PC-3 (cell line): ENCODE measurements at places on chromosomes 12 and 14. TPM values are rescaled to one million over a fixed set of nuclear protein-coding genes. Genes with fewer than 3 reads are reported as not detected.

The PKP2 gene
- 12.7 TPM in 2 replicates for total RNA-seq

The TRHDE gene
- 16.5 and 17.7 TPM in 2 replicates for total RNA-seq

DNA sequence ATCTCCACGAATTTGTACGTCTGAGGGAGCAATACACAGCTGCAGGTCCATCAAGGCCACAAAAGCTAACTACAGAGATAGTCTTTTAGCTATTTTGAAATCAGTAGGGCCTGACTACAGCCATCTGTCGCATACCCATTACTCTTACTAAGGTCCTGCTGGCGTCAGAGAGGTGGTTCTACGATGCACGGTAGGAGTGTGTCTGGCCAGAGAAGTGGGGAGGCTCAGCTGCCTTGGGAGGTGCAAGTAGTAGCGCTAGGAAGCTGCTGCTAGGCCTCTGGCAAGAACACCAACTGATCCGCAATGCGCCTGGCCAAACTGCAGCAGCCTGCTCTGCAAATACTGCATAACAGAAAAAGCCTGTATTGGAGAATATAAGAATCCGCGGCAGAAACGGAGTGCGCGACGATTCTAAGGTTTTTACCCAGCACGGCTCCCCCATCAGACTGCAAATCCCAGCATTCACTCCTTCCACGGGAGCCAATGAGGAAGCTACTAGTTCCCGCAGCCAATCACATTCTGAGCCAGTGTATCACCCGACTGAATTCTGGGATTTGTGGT is 743 bp upstream of the CAND1 start:
- peak overlapping the region; percentile 88 for H3K4me3 ChIP-seq
- no peaks in the 10 kb centered on the region for H3K27me3 ChIP-seq
- DNase-seq: peak; percentile 97
- peaks cover 19% of the 10 kb centered on the region for H3K4me1 ChIP-seq

GRCh38 chr12:98733667-98734350 is 88.7 kb downstream of the APAF1 start:
- no peak overlapping the region for H3K27ac ChIP-seq
- H3K4me1 ChIP-seq: peaks cover 17% of the 10 kb centered on the region
- DNase-seq: peak; percentile 26
- H3K36me3 ChIP-seq: no peaks in the 10 kb centered on the region

- no peaks in the 10 kb centered on the region for H3K27me3 ChIP-seq
- no peaks in the 10 kb centered on the region for H3K36me3 ChIP-seq
- H3K4me1 ChIP-seq: no peaks in the 10 kb centered on the region
- H3K4me3 ChIP-seq: no peak overlapping the region
- DNase-seq: no peak
- H3K27ac ChIP-seq: no peak overlapping the region
These were observed 31.7 kb upstream of the INF2 start for GRCh38 chr14:104657563-104658324.

The CISTR gene
- not detected in 2 replicates for total RNA-seq

- no peaks in the 10 kb centered on the region for H3K36me3 ChIP-seq
- no peak for DNase-seq
- H3K27me3 ChIP-seq: peaks cover 44% of the 10 kb centered on the region
- H3K27ac ChIP-seq: no peak overlapping the region
- H3K4me1 ChIP-seq: no peaks in the 10 kb centered on the region
- no peak overlapping the region for H3K4me3 ChIP-seq
These were observed 22.2 kb upstream of the CCND2 start for GRCh38 chr12:4251216-4251891.

DNA sequence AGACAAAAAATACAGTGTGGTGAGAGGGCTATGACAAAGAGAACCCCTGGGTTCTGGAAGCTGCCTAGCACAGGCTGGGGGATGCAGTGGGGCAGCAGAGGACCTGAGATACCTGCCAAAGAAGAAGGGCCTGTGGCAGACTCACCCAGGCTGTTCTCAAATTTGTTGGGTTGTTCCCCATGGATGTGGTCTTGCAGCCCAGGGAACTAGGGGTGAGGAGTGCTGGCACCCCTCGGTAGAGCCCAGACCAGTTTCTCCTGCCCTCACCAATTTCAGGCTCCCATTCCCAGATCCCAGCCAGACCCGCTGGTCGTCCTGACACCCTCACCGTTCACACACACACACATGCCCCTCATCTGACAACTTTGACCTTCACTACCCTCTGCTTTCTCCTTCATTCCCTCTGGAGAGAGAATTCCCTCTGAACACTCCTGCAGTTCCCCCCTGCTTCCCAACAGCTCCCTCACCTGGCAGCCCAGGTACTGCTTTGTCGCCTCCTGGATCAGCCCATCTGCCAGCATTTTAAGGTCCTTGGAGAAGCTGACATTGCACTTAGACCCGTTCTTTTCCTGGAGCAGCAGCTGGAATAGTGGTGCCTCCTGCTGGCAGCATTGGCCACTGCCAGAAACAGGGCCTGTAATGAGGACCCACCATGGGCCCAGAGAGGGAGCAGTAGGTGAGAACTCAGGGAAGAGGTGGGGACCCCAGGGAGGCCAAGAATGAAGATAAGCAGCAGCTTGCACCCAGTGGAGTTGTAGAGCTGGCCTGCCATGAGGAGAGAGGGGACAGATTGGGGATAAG is 5.9 kb upstream of the GDF11 start:
- no peak overlapping the region for H3K4me3 ChIP-seq
- H3K27me3 ChIP-seq: no peaks in the 10 kb centered on the region
- peak; percentile 90 for DNase-seq
- H3K36me3 ChIP-seq: no peaks in the 10 kb centered on the region; the same call in 1 of the 2 replicates
- H3K27ac ChIP-seq: no peak overlapping the region

DNA sequence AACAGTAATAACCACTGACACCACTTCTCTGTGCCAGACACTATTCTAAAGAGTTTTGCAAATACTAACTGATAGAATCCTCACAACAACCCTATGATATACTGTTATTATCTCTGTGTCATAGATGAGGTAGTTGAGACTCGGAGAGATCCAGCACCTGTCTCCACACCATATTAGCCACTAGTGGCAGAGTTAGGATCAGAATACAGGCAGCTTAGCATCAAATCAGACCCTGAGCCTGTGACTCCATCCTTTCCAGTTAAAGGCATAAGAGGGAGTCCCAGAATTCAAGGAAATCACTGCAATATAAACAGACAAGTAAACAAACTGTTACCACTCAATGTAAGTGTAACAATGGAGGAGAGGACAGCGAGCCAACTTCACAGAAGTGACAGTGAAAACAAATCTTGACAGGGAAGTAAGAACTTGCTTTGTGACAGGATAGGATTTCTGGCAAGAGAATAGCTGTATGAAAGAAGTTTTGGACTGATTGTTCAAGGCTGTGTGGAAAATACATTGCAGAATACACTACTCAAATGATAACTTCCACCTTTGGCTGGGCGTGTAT is 11.7 kb upstream of the NAP1L1 start:
- no peak overlapping the region for H3K4me3 ChIP-seq
- no peak for DNase-seq
- H3K27ac ChIP-seq: no peak overlapping the region
- H3K27me3 ChIP-seq: no peaks in the 10 kb centered on the region

GRCh38 chr12:7451756-7452155 is 7.8 kb upstream of the CD163L1 start:
- no peak for DNase-seq
- H3K4me3 ChIP-seq: no peak overlapping the region
- no peaks in the 10 kb centered on the region for H3K36me3 ChIP-seq
- H3K27me3 ChIP-seq: no peaks in the 10 kb centered on the region
- H3K4me1 ChIP-seq: no peaks in the 10 kb centered on the region
- no peak overlapping the region for H3K27ac ChIP-seq

GRCh38 chr12:110725267-110725666 is 17.4 kb downstream of the PPP1CC start:
- H3K36me3 ChIP-seq: peaks cover 84% of the 10 kb centered on the region
- no peak for DNase-seq
- no peak overlapping the region for H3K27ac ChIP-seq
- no peak overlapping the region for H3K4me3 ChIP-seq
- H3K27me3 ChIP-seq: no peaks in the 10 kb centered on the region
- H3K4me1 ChIP-seq: no peaks in the 10 kb centered on the region

DNA sequence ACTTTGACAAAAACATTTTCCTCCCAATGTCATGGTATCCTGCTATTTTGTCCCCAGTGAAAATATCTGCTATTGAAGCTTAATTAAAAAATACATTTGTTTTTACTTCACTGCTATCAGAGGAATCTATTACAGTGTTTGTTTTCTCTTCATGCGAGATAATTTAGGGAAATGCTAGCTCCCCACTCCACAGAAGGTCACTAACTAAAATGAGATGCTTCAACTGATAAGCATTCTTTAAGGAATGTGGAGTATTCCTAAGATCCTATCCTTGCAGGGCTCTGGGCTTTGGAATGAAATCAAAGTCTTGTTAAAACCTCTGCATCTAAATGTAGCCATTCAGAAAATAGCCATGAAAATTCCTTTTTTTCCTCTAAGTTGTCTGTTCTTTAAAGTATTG is 39.5 kb downstream of the PAX9 start:
- H3K27ac ChIP-seq: no peak overlapping the region
- H3K36me3 ChIP-seq: no peaks in the 10 kb centered on the region
- no peak overlapping the region for H3K4me3 ChIP-seq
- DNase-seq: no peak
- H3K4me1 ChIP-seq: peaks cover 16% of the 10 kb centered on the region
- H3K27me3 ChIP-seq: no peaks in the 10 kb centered on the region

DNA sequence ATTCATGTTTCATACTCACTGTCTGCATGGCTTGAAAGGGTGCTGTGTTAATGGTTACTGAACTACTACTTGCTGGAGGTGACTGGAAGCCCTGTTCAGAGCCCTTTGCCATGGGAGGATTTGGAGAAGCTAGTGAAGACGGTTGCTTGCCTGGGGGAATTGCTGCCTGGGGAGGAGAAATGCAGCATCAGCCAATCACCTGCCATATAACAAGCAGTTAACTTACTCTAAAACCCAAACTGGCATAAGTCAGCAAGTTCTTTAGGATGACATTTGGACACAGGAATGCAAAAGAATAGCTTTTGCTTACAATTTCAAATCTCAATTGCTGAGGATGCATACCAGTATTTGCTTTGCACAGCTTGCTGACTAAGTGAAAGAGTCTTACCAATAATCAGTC is 23.4 kb upstream of the IPO8 start:
- H3K4me3 ChIP-seq: no peak overlapping the region
- peaks cover 31% of the 10 kb centered on the region for H3K36me3 ChIP-seq
- H3K4me1 ChIP-seq: no peaks in the 10 kb centered on the region
- DNase-seq: peak; percentile 27
- no peak overlapping the region for H3K27ac ChIP-seq

DNA sequence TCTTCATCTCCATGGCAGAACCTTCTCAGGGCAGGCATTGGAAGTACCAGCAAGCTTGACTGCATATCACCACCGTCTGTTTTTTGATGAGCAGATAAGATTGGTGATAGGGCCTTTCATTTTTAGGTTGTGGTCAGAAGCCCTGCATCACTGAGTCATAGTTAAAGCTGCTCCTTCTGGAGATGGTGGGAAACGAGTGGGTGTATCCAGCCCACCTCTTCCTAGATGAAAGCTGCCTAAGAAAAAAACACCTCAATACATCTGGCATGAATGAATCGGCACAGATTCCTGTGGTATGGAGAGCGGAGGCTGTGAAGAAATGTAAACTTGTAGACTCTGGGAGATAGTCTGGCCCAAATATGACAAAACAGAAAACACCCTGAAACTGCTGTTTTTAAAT is 248.7 kb upstream of the EGLN3 start:
- H3K4me3 ChIP-seq: no peak overlapping the region
- no peaks in the 10 kb centered on the region for H3K27me3 ChIP-seq
- no peaks in the 10 kb centered on the region for H3K36me3 ChIP-seq
- DNase-seq: no peak
- peaks cover 12% of the 10 kb centered on the region; the same call in 1 of the 2 replicates for H3K4me1 ChIP-seq
- H3K27ac ChIP-seq: no peak overlapping the region

GRCh38 chr14:72883961-72884360 is 9.9 kb downstream of the DPF3 start:
- peaks cover 11% of the 10 kb centered on the region for H3K36me3 ChIP-seq
- peak; percentile 93 for DNase-seq
- H3K27me3 ChIP-seq: no peaks in the 10 kb centered on the region
- H3K4me3 ChIP-seq: no peak overlapping the region
- peak overlapping the region; percentile 97 for H3K27ac ChIP-seq

The TFCP2 gene
- 23.2 and 27.3 TPM in 2 replicates for total RNA-seq

DNA sequence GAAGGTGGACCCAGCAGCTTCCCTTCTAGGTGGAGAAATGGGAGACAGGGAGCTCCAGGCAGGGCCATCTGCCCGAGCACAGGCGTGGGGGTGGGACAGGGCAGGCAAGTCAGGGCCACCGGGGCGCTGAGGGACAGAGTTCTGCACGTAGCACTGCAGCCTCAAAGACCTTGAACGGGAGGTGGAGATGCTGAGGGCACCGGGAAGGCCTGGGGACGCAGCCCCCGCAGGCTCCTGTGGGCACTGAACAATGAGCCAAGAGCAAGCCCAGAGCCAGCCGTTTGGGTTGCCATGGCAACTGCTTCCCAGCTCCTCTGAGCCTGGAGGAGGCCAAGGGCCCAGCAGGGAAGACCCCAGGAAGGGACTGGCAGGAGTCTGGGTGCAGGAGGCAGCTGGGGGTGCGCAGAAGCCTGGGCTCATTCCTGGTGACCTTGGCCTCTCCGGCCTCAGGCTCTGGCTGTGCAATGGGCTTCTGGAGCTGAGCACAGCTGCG is 3.4 kb downstream of the LBHD2 start:
- H3K27ac ChIP-seq: no peak overlapping the region
- DNase-seq: no peak
- H3K27me3 ChIP-seq: no peaks in the 10 kb centered on the region
- H3K4me1 ChIP-seq: no peaks in the 10 kb centered on the region; the same call in 1 of the 2 replicates

The ACOT2 gene
- 39.0 and 46.0 TPM in 2 replicates for total RNA-seq

The SAMD4A gene
- total RNA-seq: 42.9 and 45.2 TPM in 2 replicates

DNA sequence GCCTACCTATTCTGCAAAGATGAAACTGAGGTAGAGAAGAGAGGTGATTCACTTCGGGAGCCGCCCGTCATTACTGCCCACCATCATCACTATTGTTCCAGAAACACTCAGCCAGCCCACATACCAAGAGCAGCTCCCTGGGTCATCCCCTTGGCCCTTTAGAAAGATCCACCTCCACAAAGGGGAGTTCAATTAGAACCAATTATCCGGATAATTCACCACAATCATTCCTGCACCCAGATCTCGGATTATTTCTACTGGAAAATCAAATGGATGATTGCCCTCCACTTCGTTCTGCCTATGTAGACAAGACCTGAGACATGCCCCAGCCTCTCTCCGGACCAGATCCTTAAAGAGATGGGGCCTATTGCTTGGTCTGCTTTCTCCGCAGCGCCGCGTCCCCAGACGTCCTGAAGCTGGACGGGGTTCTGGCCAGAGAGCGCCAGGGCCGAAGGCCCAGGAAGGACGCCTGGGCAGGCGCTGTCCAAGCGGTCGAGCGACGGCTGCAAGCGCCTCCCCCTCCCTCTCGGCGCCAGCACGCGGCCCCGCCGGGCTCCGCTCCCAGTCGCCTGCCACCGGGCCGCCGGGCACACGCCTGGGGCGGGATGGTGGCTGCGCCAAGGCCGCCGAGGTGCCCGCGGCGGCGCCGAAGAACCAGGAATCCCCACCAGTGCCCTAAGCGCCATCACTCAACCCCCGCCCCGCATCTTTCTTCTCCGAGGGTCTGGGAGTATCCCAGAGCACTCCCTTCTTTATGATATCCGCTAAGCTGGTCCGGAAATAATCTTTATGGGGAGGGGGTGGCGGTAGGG is 1.3 kb upstream of the ASCL1 start:
- no peak overlapping the region for H3K27ac ChIP-seq
- no peak overlapping the region for H3K4me3 ChIP-seq
- peaks cover 76% of the 10 kb centered on the region for H3K27me3 ChIP-seq
- H3K36me3 ChIP-seq: no peaks in the 10 kb centered on the region

The TTC7B gene
- 43.2 and 45.6 TPM in 2 replicates for total RNA-seq
